Dermis blood vessel endothelial cell (primary cell): ENCODE measurements at places on chromosomes 3 and 15. TPM values are rescaled to one million over a fixed set of nuclear protein-coding genes. Genes with fewer than 3 reads are reported as not detected.

DNA sequence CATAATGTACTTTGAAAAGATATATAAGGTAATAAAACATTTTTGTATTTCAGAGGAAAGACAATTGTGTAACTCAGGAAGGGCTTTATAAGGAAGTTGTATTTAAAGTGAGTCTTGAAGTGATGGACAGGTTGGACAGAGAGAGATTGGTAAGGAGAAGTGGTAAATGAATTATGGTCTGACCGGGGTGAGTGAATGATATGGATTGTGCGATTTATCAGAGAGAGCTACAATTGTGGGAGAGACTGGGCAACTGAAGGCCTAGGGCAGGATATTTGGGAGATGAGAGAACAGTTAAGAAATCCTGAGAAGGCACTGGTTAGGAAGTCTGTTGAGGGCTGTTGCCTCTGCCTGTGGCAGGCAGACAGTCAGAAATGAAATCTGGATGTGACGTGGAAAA lies 14.8 kb downstream of the IL1RAP start:
- no peak for DNase-seq

DNA sequence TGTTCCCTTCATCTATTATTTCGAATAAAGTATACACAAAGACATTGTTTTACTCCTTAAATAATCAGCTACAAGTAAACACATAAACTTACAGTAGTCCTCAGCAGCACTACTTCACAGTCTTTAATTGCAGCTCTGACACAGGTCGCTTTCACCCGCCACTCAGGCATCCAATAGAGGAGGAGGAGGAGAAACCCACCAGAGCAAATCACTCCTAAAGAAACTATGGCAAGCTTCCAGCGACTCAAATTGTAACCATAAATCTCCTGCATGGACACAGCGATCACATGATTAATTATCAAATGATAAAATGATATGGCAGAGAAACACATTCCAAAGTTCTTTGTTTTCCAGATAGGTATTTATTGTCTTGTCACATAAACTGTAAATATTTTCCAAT lies 26.2 kb downstream of the ATP13A3 start:
- DNase-seq = no peak

- DNase-seq = peak; percentile 57
Measured at GRCh38 chr15:85116925-85117646, 135.4 kb downstream of the PDE8A start.

DNA sequence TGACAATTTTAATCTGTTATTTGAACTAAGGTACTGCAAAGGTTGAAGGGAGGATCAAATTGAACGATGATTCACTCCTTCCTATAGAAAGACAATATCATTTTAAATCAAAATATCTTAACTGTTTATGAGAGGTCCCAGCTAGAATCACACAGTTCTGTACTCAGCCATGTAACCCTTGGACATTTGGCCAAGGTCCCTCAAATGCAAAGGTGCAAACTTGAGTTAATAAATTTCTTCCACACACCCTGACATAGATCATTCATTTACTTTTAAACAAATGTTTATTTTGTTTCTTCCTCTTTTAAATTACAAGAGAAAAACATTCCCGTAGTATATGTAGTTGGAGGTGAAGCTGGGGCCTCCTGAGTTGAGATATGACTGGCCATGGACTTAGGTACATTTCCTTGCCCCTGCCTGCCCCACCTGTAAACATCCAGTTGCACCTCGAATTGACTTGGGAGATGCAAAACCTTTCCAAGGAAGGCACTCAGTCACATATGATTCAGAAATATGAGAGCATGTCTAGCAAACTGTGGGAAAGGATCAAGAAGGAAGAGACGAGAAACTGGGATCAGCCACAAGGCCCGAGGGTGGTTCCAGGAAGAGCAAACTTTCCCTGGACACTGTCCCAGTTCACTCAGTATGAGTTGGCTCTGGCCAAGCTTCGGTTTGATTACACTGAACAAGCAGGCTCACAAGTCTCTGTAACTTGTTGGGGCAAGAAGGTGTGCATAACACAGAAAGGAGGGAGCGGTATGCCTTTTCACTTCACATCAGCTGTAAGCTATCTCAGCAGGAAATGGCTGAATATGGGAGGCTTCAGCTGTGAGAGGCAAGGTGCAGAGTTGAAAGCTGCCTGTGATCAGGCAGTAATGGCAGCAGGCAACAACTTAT lies 6.7 kb downstream of the TNFSF10 start:
- peak; percentile 74 for DNase-seq

- DNase-seq = no peak
Measured at GRCh38 chr3:38595393-38595792, 54.1 kb downstream of the SCN5A start.

GRCh38 chr3:40518067-40518466 lies 6.7 kb upstream of the ZNF621 start:
- no peak for DNase-seq

- no peak for DNase-seq
Measured at GRCh38 chr3:133967992-133968892, 61.5 kb downstream of the SLCO2A1 start.

DNA sequence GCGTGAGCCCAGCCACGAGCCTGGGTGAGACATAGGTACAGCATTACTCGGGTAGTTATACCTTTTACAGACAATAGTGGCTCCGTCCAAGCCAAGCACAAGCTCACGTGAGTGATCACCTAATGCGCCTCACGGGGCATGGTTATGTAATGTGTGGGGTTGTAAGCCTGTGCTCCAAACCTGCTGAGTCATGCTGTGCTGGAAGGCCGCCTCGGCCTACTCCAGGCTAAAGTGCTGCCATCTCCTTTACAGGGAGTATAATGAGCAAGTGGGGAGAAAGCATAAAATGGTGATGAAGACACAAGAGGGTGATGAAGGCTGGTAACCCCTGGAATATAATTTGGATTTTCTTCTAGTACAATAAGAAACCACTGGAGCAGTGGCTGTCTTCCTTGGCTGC lies 175.8 kb upstream of the STT3B start:
- no peak for DNase-seq

DNA sequence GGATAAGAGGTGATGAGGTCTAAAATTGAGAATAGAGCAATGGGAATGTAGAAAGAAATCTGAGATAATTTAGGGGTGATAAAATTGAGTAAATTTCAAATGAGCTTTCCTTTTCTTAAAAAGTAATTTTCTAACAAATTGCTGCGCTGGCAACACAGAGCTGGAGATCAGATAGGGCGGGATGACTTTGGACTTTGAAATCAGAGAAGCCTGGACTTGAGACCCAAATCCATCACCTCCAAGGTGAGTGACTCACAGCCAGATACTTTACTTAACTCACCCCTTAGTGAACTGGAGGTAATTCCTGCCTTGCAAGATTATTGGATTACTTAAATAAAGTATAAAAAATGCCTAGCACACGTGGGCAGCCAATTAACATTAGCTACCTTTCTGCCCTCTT lies 80.8 kb downstream of the P2RY1 start:
- DNase-seq = no peak

DNA sequence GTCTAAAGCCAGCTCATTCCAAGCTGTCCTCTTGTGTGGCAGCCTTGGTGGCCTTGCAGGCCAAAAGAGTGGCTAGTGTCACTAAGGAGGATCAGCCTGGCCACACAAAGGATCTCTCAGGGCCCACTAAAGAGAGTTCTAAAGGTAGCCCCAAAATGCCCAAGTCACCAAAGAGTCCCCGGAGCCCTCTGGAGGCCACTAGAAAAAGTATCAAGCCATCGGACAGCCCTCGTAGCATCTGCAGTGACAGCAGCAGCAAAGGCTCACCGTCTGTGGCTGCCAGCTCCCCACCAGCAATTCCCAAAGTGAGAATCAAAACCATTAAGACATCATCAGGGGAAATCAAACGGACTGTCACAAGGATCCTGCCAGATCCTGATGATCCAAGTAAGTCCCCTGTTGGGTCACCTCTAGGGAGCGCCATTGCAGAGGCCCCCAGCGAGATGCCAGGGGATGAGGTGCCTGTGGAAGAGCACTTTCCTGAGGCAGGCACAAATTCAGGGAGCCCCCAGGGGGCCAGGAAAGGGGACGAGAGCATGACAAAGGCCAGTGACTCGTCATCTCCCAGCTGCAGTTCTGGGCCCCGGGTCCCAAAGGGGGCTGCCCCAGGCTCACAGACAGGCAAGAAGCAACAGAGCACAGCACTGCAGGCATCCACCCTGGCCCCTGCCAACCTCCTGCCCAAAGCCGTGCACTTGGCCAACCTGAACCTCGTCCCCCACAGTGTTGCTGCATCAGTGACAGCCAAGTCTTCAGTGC lies 33.5 kb upstream of the ALPK3 start:
- DNase-seq = no peak

GRCh38 chr3:109131276-109131675 lies 5.2 kb upstream of the C3orf85 start:
- DNase-seq = no peak

GRCh38 chr3:145422556-145422955 lies 738.4 kb downstream of the PLOD2 start:
- DNase-seq = no peak

DNA sequence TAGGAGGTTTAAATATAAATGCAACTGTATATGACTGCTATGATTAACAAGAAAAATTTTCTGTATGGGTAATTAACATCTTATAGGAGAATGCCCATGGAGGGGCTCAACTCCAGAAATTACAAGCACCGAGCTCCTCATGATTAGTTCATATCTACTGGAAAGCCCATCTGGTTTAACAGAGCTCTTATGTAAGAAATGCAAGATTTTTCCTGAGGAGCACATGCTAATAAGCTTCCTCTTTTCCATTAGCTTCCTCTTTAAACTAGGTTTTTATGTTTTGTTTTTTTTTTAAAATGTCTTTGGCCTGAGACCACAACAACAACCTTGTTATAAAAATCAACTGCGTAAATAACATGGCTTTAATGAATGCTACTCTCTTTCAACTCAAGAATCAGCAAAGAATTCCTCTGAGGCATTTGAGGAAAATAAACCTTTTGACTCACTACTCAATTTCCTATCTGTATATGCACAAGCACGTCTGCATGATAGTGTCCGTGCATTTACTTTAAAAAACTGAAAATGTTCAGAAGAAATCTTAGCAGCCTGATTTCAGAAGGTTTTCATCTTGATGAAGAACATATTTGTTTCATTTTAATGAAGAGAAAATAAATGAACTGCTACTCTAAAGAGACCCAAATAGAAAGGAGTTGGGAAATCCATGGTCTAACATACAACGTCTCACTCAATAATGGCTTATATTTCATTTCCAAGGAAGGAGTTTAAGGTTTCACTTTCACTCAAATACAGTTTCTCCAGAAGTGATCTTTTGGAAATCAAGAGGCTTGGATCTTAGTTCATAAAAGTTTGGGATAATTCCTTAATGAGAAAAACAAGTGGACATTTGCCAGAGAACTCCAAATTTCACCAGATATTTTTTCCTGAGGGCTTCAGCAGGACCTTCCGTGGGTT lies 180.8 kb downstream of the KCNAB1 start:
- DNase-seq = no peak

DNA sequence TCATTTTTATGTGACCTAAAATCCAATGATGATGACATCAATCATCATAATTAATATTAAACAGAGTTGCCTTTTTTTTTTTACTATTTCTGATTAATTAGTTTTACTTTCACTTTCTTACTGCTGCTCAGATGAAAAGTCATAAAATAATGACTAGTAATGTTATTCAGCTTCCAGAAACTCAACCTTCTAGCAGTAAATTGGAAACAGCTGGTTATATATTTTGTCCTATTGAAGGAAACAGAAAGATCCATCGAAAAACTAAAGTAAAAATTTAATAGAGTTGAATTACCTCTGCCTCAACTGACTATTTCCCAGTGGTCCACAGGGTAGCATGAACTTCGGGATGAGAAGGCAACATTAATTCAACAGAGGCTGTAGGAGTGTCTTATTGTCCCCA lies 107.1 kb upstream of the PTX3 start:
- DNase-seq = no peak

GRCh38 chr3:4588466-4588865 lies 95.3 kb downstream of the ITPR1 start:
- no peak for DNase-seq

DNA sequence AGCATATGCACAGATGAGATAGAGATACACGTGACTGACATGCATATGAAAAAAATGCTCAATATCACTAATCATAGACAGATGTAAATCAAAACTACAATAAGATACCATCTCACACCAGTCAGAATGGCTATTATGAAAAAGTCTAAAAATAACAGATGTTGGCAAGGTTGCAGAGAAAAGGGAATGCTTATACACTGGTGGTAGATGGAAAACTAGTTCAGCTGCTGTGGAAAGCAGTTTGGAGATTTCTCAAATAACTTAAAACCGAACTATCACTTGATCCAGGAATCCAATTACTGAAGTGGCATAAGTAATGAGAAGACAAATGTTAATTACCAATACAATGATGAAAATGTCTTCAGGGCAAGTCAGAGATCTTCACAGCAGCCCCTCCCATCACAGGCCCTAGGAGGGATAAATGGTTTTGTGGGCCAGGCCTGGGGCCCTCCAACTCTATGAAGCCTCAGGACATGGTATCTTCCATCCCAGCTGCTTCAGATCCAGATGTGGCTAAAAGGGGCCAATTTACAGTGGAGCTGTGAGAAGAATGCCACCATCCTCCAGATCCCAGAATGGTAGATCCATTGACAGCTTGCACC lies 71.4 kb upstream of the PLSCR4 start:
- DNase-seq = no peak

DNA sequence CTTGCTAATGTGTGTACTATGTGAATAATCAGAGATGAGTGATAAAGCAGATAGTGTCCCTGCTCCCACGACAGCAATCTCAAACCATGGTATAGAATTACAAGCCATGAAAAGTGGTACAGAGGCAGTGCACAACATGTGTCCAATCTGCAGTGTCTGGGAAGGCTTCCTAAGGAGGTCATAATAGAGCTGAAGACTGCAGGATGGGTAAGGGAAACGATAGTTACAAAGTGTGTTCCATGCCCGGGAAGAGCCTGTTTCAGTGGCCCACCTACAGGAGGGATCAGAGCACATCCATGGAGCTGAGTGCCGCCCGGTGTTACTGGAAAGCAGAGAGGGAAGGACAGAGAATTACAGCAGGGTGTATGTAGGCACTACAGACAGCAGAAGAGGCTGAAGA lies 48.9 kb downstream of the PAK2 start:
- no peak for DNase-seq

- DNase-seq = no peak
Measured at GRCh38 chr15:50767332-50767861, 1.9 kb upstream of the SPPL2A start.

- no peak for DNase-seq
Measured at GRCh38 chr3:104316118-104316517, 1050.6 kb upstream of the ALCAM start.

ITGA11 gene
- total RNA-seq = 3.4 and 12.9 TPM in 2 replicates

STRIT1 gene
- not detected in 2 replicates for total RNA-seq

CLASP2 gene
- total RNA-seq = 63.1 and 93.1 TPM in 2 replicates

QARS1 gene
- 485 and 565 TPM in 2 replicates for total RNA-seq

TRH gene
- not detected in 2 replicates for total RNA-seq

IMPG2 gene
- total RNA-seq = 0.37 and 0.85 TPM in 2 replicates

BNC1 gene
- 0.56 and 0.85 TPM in 2 replicates for total RNA-seq

TEX9 gene
- 0.51 and 0.93 TPM in 2 replicates for total RNA-seq
